Suprapubic skin (tissue), 4 donors: ENCODE measurements at places on chromosomes 3 and 15. TPM values are rescaled to one million over a fixed set of nuclear protein-coding genes. Genes with fewer than 3 reads are reported as not detected.

FETUB gene
- total RNA-seq, result 16.0 TPM

NPAP1 gene
- total RNA-seq, result not detected

FAM107A gene
- total RNA-seq, result 27.5 TPM

DPPA2 gene
- total RNA-seq, result not detected

DNA sequence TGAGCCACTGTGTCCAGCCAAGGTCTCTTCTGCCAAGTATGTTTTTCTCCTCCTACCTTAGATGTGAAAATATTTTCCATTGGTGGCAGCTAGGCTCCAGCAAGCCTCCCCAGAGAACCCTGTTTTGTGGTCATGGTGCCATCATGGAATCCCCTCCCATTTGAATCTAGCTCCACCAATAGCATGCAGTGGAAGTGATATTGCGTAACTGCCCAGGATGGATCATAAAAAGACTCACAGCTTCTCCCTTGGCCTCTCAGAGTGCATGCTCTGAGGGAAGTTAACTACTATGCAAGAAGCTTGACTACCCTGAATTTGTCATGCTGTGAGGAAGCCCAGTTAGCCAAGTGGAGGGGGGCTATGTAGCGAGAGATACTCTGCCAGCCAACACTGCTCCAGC lies 27.5 kb downstream of the CRYGS start:
- H3K4me3 ChIP-seq, result no peak overlapping the region
- H3K4me1 ChIP-seq, result no peaks in the 10 kb centered on the region
- no peak for DNase-seq
- H3K27me3 ChIP-seq, result peaks cover 23% of the 10 kb centered on the region

GRCh38 chr3:175274056-175274455 lies 414.9 kb downstream of the NAALADL2 start:
- H3K27me3 ChIP-seq, result no peaks in the 10 kb centered on the region
- H3K27ac ChIP-seq, result no peak overlapping the region
- no peak for DNase-seq
- H3K4me1 ChIP-seq, result no peaks in the 10 kb centered on the region

DNA sequence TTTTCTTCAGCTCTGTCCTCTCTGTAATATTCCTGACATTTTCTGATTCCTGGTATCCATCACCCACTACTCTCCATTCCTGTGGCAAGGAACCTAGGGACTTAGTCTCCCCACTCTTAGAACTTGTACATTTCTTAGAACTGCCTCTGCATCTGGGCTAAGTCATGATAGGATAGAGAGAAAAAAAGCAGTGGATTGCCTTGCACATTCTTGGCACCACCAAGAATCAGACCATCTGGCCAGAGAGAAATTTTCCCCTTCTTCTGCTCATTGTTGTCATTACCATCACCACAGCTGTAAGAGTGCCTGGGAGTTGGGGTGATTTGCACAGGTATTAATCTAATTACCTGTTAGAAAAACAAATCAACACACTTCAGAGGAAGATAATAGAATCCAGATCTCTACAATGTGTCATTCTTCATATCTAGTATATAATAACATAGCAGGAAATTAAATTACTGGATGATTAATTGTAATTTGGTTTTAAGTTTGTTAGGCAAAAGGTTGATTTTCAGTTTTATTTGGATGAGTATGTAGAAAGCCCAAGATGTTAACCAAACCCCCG lies 264.8 kb upstream of the ZPLD1 start:
- H3K4me3 ChIP-seq, result no peak overlapping the region
- H3K27me3 ChIP-seq, result no peaks in the 10 kb centered on the region
- H3K4me1 ChIP-seq, result no peaks in the 10 kb centered on the region
- no peaks in the 10 kb centered on the region for H3K36me3 ChIP-seq

- H3K4me1 ChIP-seq, result no peaks in the 10 kb centered on the region
- H3K27ac ChIP-seq, result no peak overlapping the region
- DNase-seq, result no peak
- H3K36me3 ChIP-seq, result no peaks in the 10 kb centered on the region
- no peaks in the 10 kb centered on the region for H3K27me3 ChIP-seq
- H3K4me3 ChIP-seq, result no peak overlapping the region
Observed at GRCh38 chr3:59418836-59419235, 369.0 kb upstream of the CFAP20DC start.

DNA sequence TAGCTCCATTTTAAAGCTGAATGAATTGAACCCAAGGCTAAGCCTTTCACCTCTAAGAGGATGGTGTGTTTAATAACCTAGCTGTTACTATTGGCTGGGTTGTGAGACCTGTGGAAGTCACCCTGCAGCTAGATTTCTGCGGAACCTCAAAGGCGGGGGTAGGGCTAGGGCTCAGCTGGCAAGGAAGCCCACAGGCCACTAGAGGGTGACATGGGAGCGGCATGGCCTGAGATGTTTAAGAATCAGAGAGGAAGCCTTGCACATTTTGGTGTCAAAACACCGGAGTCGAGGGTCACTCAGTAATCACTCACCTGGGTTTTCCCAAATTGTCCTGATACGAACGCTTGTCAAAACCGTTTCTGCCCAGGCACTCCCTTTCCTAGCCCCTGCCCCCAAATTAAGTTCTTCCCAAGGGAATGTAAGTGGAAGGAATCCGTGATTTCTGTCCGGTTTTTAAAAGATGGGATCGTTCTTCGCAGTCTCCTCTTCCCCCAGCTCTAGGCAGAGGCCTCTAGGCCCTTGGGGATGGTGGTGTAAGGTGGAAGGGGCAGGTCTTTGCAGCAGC lies 3.8 kb upstream of the ACAD9 start:
- no peak overlapping the region for H3K27ac ChIP-seq
- DNase-seq, result no peak
- H3K36me3 ChIP-seq, result no peaks in the 10 kb centered on the region
- no peaks in the 10 kb centered on the region for H3K27me3 ChIP-seq
- no peak overlapping the region for H3K4me3 ChIP-seq
